H4 (cell line): ENCODE measurements at places on chromosomes 13 and 19. TPM values are rescaled to one million over a fixed set of nuclear protein-coding genes. Genes with fewer than 3 reads are reported as not detected.
A peak's percentile ranks its signal among the peaks of the same experiment; 100 is the strongest.

DNA sequence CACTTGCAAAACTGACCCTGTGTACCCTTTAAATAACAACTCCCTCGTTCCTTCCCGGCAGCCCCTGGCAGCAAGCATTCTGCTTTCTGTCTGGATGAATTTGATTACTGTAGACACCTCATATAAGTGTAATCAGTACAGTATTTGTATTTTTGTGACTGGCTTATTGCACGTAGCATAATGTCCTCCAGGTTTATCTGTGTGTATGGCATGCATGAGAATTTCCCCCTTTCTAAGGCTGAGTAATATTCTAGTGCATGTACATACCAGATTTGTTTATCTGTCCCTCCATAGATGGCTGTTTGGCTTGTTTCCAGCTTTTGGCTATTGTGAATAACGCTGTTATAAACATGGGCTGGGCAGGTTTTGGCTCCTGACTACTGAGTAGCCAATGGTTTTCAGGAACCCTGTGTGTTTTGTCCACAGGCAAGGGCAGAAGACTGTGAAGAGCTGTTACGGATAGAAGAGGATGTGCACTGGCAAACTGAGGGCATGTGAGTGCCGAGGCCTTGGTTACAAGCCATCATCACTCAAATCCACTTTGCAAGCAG, 98.0 kb downstream of the ESD start:
- DNase-seq, result no peak

GRCh38 chr13:79678100-79678499, 197.1 kb downstream of the NDFIP2 start:
- no peak for DNase-seq

- peak; percentile 84 for DNase-seq
Measured at GRCh38 chr13:96053003-96053703, at the start of gene UGGT2. Gene UGGT2, minus strand, starts transcription at chr13:96053401. Its CDS starts 89 bp downstream, at chr13:96053312.

DNA sequence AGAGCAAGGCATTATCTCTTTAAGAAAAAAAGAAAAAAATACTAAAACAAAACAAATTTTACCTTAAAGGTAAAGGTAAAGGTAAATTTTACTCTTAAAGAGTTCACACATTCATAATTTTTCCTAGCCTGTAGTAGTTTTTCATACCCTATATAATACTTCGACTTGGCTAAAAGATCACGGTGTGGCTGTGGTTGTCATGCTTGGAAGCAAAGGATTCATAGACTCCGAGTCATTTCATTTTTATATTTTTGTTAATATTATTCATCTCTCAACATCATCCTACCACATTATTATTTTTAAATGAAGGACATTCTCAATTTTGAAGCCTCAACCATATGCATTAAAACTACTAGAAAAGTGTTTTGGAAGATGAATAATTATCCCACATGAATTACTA, 52.7 kb downstream of the PIBF1 start:
- DNase-seq, result no peak

DNA sequence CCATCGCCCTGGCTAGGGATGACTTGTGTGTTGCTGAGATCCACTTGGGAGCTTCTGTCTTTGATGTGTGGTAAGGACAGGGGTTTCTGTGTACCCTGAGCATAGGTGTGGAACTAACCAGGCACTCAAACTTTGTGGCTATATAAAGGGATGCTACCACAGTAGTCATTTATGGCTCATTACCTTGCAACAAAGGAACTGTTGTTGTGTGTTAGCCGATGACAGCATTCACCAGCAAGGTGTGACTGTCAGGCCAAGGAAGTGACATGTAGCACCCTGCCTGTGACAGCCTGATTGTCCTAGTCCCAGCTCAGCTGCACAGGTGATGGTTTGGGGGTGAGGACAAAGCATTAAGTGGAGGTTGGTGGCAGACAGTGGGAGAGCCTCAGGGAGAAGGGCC, 73.6 kb downstream of the COG3 start:
- DNase-seq, result no peak

DNA sequence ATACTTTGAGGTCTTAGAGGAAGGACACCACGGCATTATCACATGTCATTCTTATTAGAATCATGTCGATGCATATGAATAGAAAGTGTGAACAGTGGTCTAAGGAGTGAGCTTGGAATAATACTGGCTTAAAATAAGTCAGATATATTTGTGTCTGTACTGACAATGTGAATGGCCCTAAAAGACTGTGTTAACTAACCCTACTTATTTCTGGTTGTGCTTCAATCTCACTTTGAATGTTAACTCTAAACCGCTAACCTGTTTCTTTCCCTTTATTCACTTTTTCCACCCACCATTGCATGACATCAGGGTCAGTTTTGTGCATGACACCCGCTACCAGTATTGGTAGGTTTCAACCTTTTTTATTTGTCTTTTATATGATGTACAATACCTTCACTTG, 69.1 kb upstream of the RAP2A start:
- no peak for DNase-seq

- no peak for DNase-seq
Measured at GRCh38 chr13:45064889-45065288, 55.4 kb upstream of the GTF2F2 start.

- no peak for DNase-seq
Measured at GRCh38 chr19:39946532-39946931, 12.1 kb upstream of the FCGBP start.

- peak; percentile 42 for DNase-seq
Measured at GRCh38 chr19:49793561-49793840, 19.6 kb downstream of the FUZ start.

GRCh38 chr19:8935460-8935859, 74.7 kb downstream of the MUC16 start:
- no peak for DNase-seq

- DNase-seq, result no peak
Measured at GRCh38 chr19:7742991-7743390, 4.3 kb downstream of the CD209 start.

DNA sequence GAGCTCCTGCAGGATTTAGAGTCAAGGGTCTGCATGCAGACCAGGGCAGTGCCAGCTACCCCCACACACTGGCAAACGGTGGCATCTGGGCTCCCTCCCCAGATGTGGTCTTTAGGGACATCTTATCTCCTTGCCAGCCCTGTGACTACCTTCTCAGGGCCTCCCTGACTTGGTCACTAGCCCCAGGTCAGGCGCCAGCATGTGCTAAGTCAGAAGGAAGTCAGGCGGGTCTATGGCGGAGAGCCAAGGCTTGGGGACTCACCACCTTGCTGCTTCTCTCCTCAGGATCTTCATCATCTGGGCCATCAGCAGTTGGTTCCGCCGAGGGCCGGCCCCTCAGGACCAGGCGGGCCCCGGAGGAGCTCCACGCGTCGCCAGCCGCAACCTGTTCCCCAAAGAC, 17.6 kb downstream of the CLPTM1 start:
- DNase-seq, result no peak

- DNase-seq, result no peak
Measured at GRCh38 chr13:112879283-112879833, 89.7 kb upstream of the MCF2L start.

GRCh38 chr13:61695147-61695546, 279.5 kb upstream of the PCDH20 start:
- DNase-seq, result no peak

- no peak for DNase-seq
Measured at GRCh38 chr19:29610213-29610573, 4.1 kb downstream of the POP4 start.

DNA sequence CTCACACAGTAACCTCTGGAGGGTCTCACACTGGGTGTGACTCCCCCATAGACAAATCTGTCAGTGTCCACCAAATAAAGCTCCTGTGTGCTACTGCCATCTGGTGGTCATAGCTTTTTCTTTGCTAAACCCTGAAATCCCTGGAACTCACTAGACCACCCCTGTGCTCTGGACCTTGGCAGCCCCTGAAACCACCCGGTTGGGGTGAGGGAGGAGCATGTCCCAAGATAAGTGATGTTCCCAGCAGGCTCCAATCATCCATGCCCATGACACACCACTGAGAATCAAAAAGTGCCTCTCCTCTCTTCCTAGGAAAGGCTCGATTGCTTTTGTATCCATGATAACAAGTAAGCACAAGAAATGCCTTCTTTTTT, 6.5 kb upstream of the HSD17B14 start:
- DNase-seq, result peak; percentile 38

GRCh38 chr19:6489278-6490061, 7.9 kb upstream of the DENND1C start:
- DNase-seq, result no peak

DNA sequence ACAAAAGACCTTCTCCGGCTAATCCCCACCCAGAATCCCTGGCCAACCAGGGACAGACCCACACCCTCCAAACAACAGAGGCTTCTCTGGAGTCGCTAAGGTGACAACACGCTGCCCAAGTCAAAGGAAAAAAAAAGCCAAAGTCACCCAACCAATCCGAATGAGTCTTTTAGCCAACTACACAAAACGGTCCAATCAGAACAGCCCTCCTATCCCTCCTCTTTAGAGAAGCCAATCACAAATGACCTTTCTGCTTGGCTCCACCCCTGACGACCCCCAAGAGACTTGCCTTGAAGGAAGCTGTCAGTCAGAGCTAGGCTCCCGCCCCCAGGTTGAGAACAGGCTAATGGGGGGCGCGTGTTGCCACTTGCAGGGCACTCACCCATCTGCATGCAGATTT, 6.6 kb upstream of the FBXW9 start:
- DNase-seq, result no peak

DNA sequence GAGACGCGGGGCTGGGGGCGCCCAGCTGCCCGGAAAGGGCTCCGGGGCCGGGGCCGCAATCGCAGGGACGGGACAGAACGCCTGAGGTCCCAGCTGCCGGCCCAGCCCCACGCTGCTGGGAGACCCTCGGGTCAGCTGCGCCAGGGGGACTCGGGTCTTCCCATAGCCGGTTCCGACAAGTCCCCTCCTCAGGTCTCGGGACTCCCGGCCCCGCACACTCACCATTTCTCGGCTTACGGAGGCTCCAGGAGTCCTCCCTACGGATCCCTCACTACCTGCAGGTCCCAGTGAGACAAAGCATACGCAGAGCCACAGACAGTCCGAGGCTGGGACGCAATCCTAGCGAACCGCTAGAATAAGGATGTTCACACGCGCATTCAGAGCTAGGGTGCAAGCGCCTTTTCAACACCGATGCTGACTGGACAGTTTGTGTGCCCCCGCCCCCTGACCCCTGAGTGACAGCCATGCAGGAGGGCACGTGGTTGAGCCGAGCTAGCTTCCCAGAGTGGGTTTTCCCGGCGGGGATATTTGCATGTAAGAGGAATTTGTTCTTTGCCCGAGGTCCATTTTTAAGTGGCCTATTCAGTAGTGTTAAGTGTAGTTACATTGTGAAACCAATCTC, 13.6 kb downstream of the ZNF490 start:
- no peak for DNase-seq

- no peak for DNase-seq
Measured at GRCh38 chr19:9620842-9621155, 233 bp downstream of the ZNF561 start.

DNA sequence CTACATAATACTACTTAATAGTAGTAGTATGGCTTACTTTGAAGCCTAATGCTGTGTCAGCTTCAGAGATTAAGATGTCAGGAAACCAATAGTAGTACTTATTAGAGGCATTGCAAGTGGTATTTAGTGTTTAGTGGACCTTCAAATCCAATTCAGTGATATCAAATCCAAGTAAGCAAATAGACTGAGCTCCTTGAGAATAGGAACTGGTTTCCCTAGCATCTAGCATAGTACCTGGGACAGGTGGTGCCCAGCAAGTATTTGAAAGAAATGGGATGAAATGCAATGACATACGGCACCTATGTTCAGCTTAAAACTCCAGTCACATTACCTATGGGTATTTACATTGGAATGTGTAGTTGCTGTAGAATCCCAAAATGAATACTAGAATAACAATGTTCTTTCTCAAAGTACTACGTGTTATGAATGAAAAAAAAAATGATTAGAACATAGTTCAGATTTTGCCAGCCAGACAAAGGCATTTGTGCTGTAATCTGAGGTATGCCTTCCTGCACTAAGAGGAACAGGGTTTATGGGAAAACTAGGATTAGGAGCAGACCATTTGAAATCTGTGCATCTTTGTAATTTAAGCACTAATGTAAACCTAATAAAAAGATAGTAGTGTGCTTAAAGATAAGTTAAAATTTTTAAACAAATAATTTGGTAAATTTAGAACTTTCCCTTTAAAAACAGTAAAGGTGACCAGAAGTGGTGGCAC, 17.1 kb downstream of the LSM14A start:
- no peak for DNase-seq

DNA sequence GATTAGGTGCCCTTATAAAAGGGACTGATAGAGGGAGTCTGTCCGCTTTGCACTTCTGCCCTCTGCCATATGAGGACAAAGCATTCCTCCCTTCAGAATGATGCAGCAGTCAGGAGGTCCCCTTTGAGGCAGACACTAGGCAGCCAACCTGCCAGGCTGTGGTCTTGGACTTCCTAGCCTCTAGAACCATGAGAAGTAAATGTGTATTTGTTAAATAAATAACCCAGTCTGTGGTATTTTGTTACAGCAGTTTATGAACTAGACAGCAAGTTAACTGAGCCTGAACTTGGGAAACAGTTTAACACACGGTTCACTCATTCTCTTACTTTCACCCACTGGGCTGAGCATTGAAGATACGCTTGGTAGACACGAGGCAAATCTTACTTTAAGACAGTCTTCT, 313.2 kb downstream of the UQCRFS1 start:
- no peak for DNase-seq

DNA sequence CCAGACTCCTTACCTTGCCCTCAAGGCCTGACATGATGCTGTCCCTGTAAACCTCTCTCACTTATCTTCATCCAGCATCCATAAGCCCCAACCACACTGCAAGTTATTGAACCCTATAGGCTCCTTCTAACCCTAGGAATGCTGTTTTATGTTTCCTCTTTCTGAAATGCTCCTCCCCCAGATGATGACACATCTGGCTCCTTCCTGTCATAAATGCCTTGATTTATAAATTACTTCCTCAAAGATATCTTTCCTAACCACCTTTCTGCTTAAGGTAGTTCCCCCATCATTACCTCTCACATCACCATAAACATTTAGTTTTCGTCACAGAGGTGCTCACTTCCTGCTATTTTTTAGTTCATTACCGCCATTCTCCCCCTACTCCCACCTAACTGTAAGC, 12.3 kb downstream of the RUBCNL start:
- no peak for DNase-seq

DNA sequence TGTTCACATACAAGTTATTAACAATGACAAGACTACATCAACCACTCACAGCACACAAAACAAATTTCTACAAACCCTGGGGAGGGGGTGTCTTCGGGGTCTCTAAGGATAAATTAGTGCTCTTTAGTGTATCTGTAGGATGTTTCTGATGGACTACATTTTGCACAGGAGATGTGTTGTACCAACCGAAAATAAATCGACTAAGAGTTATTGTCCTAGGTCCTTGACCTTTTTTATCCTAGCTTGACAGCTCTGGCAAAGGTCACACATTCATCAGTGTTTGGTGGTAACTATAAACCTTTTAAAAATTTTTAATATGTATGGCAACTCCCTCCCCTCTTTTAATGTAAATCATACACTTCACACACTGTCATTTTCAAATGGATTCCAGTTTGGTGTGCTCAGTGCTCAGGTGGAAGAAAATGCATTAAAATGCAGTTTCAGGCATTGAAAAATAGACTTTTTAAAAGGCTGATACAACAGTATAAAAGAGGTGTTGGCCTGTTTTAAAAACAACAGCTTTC, 7.7 kb downstream of the ZIC5 start:
- DNase-seq, result no peak

GRCh38 chr19:4695224-4695731, 25.1 kb upstream of the MYDGF start:
- DNase-seq, result no peak

Gene KCNRG
- total RNA-seq, result not detected in 2 replicates

Gene LRRC8E
- total RNA-seq, result 2.4 and 2.6 TPM in 2 replicates

Gene PLIN4
- 0.75 and 1.4 TPM in 2 replicates for total RNA-seq

Gene HCST
- total RNA-seq, result not detected in 2 replicates

Gene KRTDAP
- total RNA-seq, result not detected in 2 replicates

Gene NLRP4
- total RNA-seq, result 4.7 and 7.9 TPM in 2 replicates

Gene DACH1
- 0.14 TPM in 1 of 2 replicates, not detected in the other for total RNA-seq

Gene ASPDH
- total RNA-seq, result not detected in 2 replicates

Gene DNAJC3
- total RNA-seq, result 22.4 and 29.1 TPM in 2 replicates

Gene PLIN5
- total RNA-seq, result 0.25 TPM in 1 of 2 replicates, not detected in the other
